ENCODE measurements at places on chromosomes 12 and 14.

GRCh38 chr12:53694756-53695151 is 18.9 kb upstream of the ATP5MC2 start:
- no peak for DNase-seq

DNA sequence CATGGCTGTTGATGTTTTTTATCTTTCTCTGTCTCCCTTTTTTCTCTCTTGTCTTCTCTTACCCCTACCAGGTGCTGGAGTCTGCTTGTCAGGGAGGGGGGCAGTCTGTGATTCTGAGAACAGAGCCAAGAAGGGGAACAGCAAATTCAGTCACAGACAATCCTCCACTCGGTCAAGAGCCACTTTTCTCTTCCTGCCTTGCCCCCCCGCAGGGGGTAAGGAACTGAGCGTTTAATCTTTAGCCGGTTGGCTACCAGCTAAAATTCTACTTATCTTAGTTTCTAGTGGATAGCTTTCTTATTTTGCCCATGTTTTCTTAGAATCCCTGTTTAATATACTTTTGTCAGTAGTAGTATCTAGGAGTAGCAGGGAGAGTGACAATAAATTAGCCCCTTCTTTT is 1.9 kb downstream of the RIMKLB start:
- DNase-seq: no peak

- DNase-seq: no peak
These were observed 29.0 kb downstream of the MAGOHB start for GRCh38 chr12:10584415-10584814.

DNA sequence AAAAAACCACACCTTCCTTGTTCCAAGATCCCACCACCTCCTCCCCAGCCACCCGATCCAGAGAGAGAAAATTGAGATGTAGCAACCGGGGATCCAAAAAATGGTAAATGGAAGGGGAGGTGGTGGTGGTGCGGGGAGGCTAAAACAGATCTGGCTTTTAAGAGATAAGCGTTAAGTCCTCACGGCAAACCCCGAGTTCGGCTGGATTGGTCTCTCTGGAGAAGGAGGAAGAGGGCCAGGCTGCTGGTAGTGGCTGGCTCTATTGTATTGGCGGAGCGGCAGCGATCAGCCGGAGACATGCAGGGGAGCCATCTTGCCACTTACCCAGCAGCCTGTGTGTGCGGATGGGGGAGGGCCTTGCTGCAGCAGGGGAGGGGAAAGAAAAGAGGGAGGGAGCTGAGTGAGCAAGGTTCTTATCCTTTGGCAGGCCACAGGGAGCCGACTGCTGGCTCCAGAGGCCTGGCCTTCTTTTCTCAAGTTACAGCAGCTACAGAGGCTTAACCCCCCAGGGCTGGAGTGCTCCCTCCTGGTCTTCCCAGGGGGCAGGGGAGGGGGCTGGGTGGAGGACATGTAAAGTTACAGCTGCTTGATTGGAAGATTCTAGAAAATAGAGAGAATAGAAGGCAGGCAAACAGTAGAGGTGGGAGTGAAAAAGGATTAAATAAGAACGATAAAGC is 14.1 kb upstream of the CDH24 start:
- DNase-seq: no peak

DNA sequence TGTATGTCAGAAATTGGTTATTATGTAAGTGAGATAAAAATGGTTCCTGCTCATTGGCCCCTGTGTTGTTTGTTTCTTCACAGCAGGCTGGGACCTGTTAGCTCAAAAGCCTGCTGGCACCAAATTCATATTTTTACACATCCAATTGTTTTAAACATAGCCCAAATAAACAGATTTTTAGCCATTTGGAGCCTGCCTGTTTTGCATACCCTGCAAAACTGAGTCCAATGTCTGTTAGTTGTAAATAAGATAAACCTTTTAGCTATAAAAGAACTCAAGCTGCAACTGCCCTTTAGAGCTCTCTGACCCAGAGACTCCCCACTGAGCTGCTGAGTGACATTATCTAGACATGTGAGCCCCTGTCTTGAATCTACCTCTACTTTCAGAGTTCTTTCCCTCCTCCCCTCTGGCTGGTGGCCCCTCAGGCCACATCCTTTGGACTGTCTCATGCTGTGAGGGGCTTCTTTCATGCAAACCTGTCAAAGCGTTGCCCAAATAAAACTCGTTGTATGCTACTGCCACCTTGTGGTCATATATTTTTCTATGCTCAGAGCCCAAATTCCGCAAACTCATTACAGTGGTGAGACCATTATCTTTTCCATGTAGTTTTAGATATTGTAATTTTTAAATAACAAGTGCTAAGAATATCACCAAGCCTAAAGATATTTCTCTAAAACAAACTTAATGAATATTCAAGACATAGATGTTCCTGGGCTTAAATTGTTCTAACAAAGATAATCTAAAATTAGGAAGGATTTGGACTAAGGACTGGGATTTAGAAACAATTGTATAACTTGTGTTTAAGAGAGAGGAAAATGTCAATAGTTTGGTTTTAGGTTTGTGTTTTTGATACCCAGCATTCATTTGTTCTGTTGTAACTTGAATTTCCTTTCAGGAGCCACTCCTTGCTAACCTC is 337.9 kb downstream of the AACS start:
- DNase-seq: no peak

GRCh38 chr12:106416273-106416672 is 58.7 kb downstream of the POLR3B start:
- DNase-seq: no peak

DNA sequence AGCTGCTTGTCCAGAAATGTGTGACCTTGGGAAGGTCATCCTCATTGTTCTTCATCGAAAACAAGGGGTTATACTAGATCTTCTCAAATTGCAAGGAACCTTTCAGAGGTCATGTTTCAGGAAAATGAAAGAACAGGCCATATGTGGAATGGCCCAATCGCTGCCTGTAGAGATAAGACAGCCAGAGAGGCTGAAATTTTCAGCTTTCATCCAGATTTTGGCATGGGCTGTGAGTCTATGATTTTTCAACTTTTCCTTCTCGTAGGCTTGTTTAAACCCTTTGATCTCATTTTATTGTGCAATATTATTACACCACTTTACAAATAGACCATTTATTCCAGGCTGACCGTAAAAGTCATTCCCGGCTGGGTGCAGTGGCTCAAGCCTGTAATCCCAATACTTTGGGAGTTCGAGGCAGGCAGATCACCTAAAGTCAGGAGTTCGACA is 17.1 kb upstream of the ATXN2 start:
- DNase-seq: no peak

DNA sequence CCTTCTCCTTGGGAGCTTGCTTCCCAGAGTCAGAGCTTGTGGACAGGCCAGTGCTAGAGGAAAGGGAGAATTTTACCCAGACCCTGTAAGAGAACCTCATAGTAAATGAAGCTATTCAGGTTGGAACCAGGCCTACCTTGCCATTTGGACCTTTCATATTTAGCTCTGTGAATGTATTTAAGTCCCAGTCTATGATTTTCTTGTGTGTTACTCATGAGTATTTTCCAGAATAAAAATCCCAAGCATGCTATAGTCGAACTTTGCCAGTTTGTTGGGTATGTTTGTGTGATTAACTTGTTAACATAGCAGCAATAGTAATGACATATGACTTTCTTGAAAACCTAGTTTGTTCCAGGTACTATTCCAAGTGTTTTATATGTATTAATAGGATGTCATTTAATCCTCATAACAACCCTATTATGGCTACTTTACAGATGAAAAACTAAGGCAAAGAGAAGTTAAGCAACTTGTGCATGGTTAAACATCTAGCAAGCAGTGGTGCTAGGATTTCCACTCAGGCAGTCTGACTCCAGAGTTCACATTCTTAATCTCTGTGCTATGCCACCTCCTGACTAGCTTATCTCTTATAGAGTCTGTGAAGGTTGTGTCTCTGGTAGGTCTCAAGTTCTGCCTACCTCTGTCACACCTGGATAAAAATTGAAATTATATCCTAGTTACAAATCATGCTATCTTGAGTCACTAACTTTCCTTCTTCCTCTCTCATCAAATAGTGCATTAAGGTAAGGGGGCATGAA is 47.9 kb upstream of the GARIN2 start:
- DNase-seq: no peak

GRCh38 chr14:104072586-104072985 is 12.9 kb upstream of the ASPG start:
- no peak for DNase-seq

DNA sequence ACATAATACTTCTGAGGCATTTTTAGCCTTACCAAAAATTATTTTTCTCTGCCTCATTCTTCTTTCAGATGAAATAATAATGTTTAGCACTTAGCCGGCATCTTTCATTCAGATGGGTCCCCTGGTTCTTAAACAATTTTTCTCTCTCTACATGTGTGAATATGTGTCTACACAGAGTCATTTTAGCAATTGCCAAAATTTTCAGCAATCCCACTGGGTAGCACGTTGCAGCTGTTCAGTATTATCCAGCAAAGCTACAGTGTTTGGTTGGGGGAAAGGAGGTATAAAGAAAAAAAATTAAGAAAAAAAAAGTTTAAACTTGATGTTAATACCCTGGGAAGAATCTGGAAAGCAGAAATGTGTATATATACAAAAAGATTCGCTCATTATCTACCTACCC is 160.5 kb upstream of the TRHDE start:
- no peak for DNase-seq

DNA sequence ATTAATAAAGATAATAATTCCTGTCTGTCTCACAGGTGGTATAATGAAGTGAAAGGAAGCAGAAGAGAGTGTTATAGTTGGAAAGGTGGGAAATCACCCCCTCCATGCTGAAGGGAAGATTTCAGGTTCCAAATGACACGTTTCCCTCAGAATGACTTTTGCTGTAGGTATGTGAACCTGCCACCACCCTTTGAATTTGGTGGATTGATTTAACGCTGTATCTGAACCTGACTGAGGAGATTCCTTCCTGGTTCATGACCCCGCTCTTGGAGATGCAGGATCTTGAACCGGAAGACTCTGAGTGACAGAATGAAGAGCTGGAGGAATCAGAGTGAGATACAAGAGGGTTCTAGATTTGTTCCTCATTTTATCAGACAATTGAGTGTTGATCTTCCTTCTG is 20.3 kb upstream of the EMP1 start:
- no peak for DNase-seq

- no peak for DNase-seq
These were observed 30.4 kb upstream of the RNU6-7 start for GRCh38 chr14:32171469-32171868.

All from substantia nigra (tissue), 51 donors.